ENCODE measurements at places on chromosomes 4 and X.

DNA sequence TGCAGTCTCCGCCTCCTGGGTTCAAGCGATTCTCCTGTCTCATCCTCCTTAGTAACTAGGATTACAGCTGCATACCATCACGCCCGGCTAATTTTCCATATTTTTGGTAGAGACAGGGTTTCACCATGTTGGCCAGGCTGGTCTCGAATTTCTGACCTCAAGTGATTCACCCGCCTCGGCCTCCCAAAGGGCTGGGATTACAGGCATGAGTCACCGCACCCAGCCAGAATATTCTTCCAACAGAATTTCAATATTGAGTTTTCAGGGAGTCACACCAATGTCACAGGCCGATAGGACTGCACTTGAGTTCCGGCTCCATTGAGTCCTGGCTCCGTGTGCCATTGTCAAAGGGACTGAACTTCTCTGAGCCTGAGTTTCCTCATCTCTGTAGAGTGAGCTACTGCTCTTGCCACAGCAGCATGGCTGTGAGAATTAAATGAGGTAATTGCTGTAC is 82.9 kb downstream of the CLCN4 start:
- DNase-seq = no peak

GRCh38 chr4:53459548-53459947 is 82.1 kb downstream of the FIP1L1 start:
- no peak for DNase-seq

DNA sequence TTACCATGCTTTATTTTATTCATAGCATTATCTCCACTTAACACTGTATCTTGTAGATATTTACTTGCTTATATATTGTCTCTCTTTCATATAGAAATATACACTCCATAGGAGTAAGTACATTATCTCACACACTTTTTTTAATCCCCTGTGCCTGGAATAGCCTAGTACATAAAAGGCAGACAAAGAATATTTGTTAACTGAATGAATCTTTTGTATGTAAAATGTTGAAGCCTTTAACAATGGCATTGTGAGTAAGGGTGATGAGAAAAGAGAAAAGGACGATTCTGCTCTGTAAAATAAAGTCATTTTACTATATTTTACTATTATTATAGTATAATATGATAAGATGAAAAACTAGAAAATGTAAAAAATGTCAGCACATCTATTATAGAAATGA is 97.7 kb upstream of the PDHA2 start:
- no peak for DNase-seq

- no peak for DNase-seq
These were observed 543.5 kb downstream of the PDHA2 start for GRCh38 chr4:96383349-96383748.

- no peak for DNase-seq
These were observed 335.1 kb downstream of the ANK2 start for GRCh38 chr4:113384600-113384999.

GRCh38 chrX:155673338-155673737 is 60.6 kb upstream of the TMLHE start:
- DNase-seq = no peak

DNA sequence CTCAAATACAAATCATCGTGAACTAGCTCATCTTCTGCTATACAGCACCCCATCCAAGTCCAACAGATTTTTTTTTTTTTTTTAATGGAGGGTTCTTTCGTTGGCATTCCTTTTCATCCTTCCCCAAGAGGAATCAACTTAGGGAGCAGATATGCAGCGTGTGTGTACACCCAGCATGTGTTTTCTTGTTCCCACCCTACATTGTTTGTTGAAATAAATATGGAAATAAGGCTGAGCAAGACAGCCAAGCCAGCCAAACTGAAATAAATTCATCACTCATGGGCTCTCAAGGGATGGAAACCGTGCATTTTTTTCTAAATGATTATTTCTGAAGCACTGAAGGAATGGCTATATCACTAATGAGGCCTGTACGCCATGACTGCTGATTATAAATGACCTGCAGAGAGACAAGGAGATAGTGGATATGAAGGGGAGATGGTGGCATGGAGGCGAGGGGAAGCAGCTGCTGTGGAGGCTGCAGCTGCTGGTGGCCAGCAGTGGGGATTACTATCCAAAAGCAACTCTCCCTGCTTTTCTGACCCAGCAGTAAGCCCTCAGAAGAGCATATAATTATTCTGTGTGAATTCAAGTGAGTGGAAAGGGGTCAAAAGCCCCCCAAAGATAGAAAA is 173.9 kb downstream of the MGST2 start:
- no peak for DNase-seq

DNA sequence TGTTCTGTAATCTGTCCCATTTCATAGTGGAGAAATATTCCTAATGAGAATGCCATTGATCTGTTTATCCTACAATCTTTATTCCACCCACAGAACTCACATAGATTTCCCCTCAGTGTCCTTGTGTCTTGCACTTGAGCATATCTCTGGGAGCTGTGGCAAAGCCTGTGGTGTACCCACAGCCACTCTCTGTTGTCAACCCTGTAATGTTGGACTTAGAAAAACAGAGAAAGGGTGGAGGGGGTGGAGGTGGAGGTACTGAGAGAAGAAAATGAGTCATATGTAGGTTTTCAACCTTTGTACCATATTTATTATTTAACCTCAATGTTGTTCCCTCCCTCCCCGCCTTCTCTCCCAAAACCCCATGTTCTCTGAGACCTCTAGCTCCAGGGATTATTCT is 46.9 kb upstream of the TLL1 start:
- DNase-seq = no peak

DNA sequence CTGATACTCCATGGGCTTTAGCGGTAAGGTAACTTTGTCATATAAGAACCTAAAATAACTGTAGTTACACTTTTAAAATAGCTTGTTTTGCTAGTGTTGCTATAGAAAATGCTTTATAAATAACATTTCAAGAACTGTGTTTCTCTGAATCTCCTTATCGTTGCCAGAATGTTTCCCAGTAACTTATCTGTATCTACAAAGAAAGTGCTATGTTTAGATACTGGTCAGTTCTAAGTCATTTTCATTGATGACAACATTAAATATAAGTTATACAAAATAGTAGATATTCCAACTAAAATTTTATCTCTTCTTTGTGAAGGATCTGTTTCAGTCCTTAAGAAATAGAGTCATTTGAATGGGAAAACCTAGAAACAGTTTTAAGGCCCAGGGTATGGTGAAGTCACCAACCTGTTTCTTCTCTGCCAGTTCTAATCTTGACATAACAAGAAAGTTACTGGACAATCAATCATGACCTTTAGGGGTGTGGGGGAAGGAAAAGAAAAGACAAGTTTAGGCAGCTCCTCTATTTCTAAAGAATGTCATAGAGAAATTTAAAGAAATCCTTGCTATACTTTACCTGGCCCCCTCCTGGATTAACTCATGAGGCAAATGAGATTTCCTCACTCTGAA is 425.9 kb downstream of the RPA4 start:
- no peak for DNase-seq

- no peak for DNase-seq
These were observed 251.0 kb upstream of the PPARGC1A start for GRCh38 chr4:24140892-24141291.

DNA sequence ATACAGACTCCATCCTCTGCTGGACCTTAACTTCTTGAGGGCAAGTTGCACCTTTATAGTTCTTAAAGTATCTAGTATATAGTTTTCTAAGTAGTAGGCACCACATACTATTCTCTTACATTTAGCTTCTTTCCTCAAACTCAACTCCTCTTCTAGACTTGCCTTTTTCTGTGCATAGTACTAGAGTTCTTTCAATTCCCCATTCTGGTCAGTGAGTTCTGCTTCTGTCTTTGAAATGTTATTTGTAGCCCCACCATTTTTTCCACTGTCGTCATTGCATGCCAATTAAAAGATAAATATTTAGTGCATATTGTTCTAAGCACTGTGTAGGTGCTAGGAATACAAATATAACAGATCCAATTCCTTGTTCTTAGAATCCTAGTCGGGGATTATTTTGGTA is 31.6 kb downstream of the CDKL5 start:
- DNase-seq = no peak

GRCh38 chr4:146379744-146380143 is 142.0 kb downstream of the SLC10A7 start:
- DNase-seq = no peak

GRCh38 chr4:37597034-37597433 is 89.1 kb downstream of the RELL1 start:
- no peak for DNase-seq

- DNase-seq = no peak
These were observed 1583.3 kb downstream of the STIM2 start for GRCh38 chr4:28443801-28444412.

DNA sequence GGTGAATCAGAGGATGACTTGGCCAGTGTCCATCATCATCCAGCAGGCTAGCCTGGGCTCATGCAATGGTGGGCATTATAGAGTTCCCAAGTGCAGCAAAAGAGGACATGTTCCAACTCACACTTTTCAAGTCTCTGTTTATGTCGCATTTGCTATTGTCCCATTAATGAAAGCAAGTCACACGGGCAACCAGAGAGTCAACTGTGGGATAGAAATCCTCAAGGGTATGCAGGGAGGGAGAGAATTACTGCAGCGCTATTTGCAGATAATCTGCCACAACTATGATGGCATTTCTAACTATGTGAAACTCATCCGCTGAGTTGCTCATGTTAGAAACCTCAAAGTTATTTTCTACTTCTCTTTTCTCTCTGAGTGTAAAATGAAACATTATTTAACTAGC is 78.5 kb upstream of the TAB3 start:
- DNase-seq = no peak

- no peak for DNase-seq
These were observed 138.6 kb upstream of the APOOL start for GRCh38 chrX:84865113-84865512.

DNA sequence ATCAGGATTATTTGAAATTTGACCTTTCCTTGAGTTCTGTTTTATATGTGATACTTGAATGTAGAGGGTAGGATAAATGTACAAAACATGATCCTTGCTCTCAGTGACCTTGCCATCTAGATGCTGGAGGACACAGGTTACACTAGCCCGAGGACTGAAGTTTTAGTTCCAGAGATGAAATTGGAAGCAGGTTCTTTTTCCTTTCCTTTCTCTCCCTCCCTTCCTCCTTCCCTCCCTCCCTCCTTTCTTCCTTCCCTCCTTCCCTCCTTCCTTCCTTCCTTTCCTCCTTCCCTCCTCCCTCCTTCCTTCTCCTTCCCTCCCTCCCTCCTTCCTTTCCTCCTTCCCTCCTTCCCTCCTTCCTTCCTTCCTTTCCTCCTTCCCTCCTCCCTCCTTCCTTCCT is 54.3 kb downstream of the LRRC66 start:
- DNase-seq = no peak

GRCh38 chrX:9746148-9746888 is 19.3 kb downstream of the GPR143 start:
- no peak for DNase-seq

DNA sequence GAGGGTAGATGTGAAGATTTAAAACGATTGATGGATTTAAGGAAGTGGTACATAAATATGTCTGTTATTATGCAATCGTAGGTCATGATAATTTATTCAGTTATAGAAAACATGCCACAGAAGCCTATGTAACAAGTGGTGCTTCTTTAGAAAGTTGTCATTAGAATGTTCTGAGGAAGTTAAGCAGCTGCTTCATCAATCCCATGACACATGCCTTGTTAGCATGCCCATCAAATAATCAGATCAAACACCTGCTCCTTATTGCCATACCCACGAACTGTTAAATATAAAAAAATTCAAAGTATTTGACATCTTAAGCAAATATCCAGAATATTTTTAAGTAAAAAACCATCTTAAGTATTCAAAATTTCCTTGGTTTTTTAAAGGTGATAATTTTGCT is 76.4 kb upstream of the MYOZ2 start:
- no peak for DNase-seq

DNA sequence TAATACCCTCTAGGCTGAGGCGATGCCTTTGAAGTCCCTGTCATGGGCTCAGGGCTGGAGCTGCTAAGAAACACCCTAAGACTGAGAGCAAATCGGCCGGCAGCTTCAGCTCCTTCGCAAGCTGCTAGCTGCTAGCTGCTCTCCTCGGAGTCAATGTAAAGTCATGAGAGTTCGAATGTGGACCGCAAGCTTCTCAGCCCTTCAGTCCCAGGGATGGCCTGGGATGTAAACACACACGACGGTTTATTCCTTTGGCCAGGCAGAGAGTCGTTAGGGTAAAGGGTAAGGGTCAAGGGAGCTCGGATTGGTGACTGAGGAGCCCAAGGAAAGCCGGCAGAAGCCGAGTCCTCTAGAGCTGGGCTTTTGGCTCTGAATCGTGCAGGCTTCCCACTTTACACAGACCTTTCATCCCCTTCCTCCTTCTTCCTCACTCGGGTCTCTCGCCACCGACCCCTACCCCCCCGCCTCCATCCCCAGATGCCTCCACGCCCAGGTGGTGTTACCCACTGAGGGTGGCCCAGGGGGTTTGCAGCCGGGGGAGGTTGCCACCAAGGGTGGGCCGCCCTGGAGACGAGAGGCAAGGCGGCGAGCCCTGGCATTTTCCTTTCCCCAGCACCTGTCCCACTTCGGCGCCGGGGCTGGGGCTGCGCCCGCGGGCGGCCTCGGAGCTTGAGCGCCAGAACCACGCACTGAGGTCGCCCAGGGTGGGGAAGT is 3.1 kb upstream of the BCORL1 start:
- DNase-seq = no peak

DNA sequence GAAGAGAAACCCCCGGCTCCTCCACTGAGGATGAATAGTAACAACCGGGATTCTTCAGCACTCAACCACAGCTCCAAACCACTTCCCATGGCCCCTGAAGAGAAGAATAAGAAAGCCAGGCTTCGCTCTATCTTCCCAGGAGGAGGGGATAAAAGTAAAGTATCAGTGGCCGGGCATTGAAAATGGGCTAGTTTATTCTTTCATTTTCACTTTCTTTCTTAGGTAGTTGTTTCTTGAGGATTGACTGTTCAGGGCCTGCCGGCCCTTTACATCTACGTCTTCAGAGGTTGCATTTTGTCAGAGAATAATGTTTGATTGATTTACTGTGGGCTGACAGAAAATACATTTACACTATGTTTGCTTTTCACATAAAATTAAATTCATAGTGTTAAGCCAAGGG is 27.1 kb downstream of the PAK3 start:
- no peak for DNase-seq

GRCh38 chr4:139606579-139607501 is 50.8 kb upstream of the SETD7 start:
- DNase-seq = no peak

GRCh38 chrX:50442426-50443116 is 28.1 kb downstream of the DGKK start:
- no peak for DNase-seq

DNA sequence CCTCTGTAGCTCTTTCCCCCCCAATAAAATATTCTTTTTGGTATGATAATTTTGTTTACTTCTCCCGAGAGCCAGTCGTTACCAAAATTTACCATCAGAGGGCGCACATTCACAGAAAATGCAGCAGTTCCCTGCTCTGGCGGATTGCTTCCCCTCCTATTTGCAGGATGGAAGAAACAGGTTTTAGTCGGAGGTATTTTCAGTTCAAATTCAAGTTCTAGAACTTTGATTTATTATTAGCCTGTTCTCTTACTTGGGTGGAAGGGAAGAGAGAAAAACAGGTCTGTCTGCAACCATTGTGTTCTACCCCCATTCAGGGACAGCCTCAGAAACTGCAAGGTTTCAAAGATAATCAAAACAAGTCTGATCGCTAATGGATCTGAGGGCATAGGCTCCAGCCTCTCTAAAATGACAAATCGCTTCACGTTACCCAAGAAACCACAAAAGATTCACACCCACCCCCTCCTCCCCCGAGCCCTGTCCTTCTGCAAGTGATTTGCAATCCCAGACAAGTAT is 263.8 kb upstream of the RPS6KA3 start:
- DNase-seq = peak; percentile 16
